ENCODE measurements at places on chromosomes 1 and 21.
A peak's percentile ranks its signal among the peaks of the same experiment; 100 is the strongest.

GRCh38 chr1:147238053-147238902 is 4.2 kb upstream of the CHD1L start:
- no peak for DNase-seq

DNA sequence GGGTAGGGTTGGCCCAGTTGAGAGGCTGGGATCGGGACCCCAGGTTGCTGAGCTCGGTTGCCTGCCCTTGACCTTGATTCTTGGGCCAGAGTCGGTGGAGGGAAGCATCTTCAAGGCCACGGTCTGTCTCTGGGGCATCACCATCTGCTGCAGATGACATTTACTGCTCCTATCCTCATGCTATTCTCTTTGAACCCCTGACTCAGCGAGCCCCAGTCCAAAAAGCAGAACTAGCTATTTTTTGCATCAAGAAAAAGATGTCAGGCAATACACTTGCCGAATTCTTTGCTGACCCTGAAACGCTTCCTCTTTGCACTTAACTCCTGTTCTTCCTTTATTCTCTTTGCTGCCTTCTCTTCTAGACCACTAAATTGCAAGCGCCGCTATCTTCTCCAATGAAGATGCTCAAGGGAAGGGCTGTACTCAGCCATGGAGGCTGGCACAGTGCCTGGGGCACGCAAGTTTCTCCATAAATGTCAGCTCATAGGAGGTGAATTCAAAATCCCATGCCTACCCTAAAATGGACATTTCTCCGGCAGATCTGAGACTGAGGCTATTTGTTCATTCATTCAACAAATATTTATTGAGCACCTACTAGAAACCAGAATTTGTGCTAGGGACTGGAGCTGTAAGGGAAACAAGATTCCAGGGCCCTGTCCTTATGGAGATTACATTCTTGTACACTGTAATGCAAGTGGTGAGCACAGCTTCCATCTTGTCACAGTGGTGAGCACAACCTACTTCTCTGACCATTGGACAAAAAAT is 20.5 kb upstream of the CAPZB start:
- DNase-seq, result no peak

GRCh38 chr1:247443641-247444040 is 14.3 kb downstream of the OR2B11 start:
- no peak for DNase-seq

GRCh38 chr1:67440339-67440738 is 10.1 kb upstream of the SERBP1 start:
- no peak for DNase-seq

DNA sequence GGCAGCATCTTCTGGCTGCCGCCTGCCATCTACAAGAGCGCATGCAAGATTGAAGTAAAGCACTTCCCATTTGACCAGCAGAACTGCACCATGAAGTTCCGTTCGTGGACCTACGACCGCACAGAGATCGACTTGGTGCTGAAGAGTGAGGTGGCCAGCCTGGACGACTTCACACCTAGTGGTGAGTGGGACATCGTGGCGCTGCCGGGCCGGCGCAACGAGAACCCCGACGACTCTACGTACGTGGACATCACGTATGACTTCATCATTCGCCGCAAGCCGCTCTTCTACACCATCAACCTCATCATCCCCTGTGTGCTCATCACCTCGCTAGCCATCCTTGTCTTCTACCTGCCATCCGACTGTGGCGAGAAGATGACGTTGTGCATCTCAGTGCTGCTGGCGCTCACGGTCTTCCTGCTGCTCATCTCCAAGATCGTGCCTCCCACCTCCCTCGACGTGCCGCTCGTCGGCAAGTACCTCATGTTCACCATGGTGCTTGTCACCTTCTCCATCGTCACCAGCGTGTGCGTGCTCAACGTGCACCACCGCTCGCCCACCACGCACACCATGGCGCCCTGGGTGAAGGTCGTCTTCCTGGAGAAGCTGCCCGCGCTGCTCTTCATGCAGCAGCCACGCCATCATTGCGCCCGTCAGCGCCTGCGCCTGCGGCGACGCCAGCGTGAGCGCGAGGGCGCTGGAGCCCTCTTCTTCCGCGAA is 3.8 kb downstream of the CHRNB2 start:
- DNase-seq, result no peak

DNA sequence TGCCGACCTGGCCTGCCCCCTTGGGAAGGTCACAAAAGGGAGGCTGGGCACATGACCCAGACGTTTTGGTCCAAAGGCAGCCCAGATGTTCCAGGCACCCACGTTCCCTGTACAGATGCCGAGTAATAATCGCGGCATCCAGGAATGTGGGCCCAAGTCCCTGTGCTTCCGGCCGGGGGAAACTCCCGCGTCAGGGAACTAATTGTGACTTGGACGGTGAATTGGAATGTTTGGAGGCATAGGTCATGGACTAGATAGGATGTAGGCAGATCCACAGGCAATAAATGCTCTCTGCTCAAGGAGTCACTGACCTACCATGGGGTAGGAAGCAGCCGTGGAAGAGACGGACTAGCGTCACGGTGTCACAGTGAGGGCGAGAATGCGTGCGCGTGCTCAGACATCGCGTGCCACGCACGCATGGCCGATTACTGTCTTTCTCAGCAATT is 178.4 kb downstream of the DUSP10 start:
- no peak for DNase-seq

- DNase-seq, result no peak
These were observed 94.9 kb upstream of the VANGL1 start for GRCh38 chr1:115546846-115547245.

DNA sequence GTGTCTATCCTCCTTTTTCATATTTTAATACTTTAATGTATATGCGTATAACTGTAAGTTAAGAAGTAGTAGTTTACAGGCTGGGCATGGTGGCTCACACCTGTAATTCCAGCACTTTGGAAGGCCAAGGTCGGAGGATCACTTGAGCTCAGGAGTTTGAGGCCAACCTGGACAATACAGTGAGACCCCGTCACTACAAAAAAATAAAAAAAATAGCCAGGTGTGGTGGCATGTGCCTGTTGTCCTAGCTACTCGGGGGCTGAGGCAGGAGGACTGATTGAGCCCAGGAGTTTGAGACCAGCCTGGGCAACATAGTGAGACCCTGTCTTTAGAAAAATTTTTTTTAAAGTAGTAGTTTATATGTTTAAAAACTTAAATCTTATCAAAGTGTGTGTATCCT is 22.3 kb downstream of the ATPAF1 start:
- no peak for DNase-seq

- DNase-seq, result no peak
These were observed 13.0 kb downstream of the UCK2 start for GRCh38 chr1:165840423-165840822.

DNA sequence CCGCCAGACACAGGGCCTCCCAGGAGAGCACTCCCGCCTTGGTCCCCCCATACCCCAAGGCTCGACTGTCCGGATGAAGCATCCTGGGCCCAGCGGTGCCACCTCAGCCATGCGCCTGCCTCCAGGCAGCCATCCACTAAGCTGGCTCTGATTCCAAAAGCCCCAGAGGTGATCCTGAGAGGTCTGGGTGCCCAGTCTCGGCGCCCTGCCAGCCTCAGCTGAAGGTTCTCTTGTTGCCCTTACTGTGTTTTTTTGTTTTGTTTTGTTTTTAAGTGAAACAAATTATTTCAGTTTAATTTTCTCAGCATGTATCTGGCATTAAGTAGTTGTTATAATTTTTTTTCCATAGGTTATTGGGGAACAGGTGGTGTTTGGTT is 44.9 kb downstream of the NUAK2 start:
- no peak for DNase-seq

DNA sequence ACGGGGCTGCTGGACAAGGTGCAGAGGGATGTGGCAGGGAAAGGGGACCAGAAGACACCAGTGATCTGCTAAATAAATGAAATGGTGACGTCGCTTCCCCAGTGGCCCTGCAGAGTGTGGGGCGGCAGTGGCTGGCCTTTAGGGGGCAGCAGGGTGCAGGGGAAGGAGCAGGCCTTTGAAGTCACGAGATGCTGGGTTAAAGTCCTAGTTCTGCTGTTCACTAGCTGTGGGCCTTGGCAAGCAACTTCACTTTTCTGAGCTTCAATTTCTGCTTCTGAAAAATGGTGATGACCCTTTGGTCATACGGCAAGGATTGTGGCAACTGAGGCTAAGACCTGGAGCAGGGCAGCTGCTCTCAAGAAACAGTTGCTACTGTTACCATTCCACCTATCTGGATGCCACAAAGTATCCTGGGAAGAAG is 9.2 kb upstream of the GALE start:
- DNase-seq, result peak; percentile 19

All from T1000 (cell line).